Activated naive CD8-positive, alpha-beta T cell treated with anti-CD3 and anti-CD28 coated beads for 36 hours (primary cell): ENCODE measurements at places on chromosomes 2 and 18. TPM values are rescaled to one million over a fixed set of nuclear protein-coding genes. Genes with fewer than 3 reads are reported as not detected.

DNA sequence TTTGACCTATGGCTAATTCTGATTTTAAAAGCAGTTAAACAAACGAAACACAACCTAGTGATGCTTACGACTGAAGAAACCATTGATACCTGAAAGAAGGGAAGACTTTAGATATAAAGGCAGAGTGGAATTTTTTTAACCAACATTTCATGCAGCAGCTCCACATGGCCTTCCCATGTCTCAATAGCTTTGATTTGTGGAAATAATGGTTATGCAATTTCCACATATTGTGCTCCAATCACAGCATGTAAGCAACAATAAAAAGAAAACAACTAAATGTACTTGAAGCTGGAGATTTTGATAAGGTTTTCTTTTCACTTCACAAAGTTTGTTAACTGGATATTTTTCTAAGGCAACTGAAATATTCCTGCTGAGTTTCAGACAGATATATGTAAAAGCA is 82.0 kb upstream of the SLC39A10 start:
- DNase-seq: no peak

DNA sequence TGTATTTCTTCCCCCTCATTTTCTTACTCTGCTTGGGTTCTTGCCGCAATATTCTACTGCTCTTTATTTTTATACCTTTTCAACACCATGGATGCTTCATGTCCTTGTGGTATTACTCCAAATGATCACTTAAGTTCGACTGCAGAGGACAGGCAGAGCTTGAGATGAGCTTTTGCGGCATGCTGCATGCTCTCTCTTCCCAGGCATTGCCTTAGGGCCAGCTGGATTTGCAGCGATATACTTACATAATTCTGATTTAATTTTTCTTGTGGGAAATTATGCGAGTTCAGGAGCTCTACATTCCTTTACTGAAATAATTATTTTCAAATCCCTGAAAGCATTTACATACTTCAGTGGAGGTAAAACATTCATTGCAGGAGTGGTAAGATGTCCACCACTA is 288.1 kb downstream of the CCDC102B start:
- DNase-seq: no peak

- DNase-seq: no peak
Observed at GRCh38 chr2:120531863-120532600, 186.1 kb downstream of the INHBB start.

The TRIM54 gene
- total RNA-seq: 0.33 TPM

The GREB1 gene
- total RNA-seq: 0.52 TPM

DNA sequence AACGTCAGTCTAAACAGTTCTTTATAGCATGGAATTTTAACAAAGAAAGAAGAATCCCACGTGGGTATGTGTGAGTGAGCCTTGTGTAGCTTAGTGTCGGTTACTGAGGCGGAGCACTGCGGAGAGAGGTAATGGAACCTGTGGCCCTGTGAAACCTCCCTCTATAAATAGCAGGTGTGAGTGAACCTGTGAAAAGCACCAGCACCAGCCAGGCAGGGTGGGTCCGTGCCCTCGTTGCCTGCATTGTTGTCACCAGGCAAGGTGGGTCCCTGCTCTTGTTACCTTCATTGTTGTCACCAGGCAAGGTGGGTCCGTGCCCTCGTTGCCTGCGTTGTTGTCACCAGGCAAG is 4.7 kb downstream of the CTDP1 start:
- no peak for DNase-seq

- DNase-seq: no peak
Observed at GRCh38 chr2:27946530-27947060, 56.1 kb downstream of the BABAM2 start.

DNA sequence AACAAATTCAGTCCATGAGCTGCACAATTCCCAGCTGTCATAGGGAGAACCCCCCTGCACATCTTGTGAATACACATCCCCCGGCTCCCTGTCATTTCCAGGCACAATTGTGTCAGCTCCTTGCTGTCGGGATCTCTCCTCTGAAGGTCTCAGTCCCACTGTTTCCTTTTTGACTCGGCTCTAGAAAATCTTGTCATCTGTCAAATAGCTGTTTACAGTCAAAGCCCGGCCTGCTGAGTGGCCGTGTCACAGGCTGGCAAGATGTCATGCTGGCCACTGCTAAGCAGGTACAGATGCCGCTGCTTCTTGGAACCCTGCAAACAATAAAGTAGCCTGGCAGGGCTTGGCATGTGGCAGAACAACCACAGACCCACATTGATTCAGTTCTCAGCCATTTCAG is 61.7 kb downstream of the LYPD1 start:
- no peak for DNase-seq

DNA sequence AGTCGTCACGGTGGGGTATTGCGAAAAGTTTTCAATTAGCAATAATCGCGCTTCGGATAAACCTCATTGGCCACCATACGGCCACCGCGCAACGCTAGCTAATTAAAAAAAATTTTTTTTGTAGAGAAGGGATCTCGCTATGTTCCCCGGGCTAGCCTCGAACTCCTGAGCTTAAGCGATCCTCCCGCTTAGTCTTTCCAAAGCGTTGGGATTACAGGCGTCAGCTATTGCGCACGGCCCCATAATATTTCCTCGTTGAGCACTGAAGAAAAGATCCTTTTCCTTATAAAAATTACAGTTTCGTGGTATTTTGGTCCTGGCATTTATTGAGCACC is 759 bp upstream of the ACTR1B start:
- no peak for DNase-seq

The NRP2 gene
- 2.0 TPM for total RNA-seq

The MATN3 gene
- not detected for total RNA-seq

The NEDD4L gene
- total RNA-seq: 10.5 TPM

DNA sequence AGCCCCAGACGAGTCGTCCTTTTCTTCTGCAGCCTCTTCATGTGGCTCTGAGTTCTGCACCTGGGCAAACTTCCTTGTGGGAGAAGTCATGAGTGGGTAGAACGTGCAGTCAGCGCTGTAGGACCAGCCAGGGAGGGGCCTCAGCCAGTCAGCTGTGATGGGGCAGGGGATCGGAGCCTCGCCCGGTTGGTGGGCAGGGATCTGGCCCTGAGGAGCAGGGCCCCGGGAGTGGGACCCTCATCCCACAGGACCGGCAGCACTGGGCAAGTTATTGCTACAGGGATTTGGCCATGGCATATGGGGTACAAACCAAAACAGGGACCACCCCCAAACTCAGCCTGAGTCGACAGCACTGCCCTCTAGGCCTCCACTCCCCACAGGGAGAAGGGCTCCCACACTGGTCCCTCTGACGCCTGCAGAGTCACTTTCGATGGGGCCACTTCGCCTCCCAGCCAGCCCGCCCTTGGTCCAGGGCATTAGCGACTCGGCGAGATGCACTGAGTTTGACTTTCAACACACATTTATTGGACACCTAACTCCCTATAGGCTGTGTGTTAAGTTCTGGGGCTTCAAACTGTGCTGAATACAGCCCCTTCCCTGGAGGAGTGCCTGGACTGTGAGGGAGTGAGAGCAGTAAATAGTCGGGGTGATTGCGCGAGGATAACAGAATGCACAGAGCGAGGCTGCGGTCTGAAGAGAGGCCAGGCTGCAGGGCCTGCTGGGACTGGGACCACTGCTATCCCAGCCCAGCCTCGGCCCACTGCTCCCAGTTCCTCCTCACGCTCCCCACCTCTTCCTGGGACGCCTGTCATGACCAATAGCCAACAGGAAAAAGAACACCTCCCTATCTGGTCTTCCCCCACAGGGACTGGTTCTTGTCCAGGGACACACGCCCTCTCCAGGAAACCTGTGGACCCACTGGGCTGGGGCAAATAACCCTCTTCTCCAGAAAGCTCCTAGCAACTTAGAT is 55.9 kb downstream of the SDC1 start:
- no peak for DNase-seq

DNA sequence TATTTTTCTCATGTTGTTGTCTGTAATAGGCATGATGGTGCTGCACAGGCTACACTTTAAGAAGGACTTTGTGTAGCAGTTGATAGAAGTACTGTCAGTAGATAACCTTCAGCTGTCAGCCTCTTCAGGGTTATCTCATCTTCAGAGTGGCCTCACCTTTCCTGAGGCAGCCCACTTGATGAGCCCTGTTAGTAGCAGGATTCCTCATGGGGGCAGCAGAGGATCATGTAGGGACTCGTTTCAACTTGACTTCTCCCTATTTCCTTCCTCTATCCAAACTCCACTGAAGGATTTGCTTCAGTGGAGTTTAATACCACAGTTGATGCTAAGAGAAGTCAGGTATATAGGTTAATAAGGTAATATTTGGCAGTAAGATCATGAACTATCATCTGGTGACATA is 530.3 kb upstream of the FSIP2 start:
- no peak for DNase-seq

- DNase-seq: no peak
Observed at GRCh38 chr2:2874341-2874740, 503.3 kb downstream of the EIPR1 start.

- no peak for DNase-seq
Observed at GRCh38 chr2:109558076-109558882, 55.5 kb downstream of the SEPTIN10 start.

DNA sequence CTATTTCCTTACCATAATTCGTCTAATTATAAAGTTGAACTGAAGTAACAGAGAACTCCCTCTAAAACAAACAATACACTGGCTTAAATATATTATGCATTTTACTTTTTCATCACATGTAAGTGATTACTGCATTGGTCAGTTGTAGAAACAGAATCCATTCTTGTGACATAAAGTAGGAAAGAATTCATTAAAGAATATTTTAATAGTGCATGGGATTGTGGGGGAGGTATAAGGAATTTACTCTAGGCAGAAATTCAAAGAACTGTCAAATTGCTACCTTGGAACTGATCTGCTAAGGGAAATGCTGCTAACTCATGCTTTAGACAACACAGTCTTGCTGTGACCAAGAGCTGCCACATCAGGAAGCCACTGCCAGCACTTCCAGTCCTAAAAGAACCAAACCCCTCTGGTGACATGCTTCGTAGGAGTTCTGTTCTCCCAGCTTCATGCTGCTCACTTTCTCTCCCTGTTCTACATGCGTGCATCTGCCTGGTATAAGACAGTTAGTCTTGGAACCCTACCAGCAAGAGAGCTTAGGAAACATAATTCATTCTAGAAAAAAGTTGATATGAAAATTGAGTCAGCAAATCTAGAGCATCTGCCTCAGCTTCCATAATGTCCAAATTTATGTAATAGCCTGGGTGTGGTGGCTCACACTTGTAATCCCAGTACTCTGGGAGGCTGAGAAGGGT is 1137.6 kb upstream of the NXPH2 start:
- DNase-seq: no peak

DNA sequence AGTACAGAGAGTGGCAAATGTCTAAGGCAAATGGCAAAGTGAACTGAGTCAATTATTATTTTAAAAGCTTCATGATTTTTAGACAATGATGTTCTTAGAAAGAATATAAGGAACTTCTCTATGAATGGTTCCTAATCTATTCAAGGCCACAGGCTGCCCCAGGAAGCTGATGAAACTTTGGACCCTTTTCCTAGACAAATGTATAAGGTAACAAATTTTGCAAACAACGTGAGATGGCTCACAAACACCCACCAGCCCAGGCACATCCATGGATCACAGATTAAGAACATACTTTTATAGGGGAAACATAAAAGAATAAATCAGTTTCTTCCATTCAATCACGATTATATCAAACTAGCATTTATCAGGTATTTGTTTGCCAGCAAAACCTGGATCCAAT is 659.0 kb downstream of the IRS1 start:
- no peak for DNase-seq

- DNase-seq: no peak
Observed at GRCh38 chr2:144419218-144419617, 100.7 kb downstream of the ZEB2 start.

- DNase-seq: no peak
Observed at GRCh38 chr2:218332920-218333645, 23.6 kb upstream of the CATIP start.

DNA sequence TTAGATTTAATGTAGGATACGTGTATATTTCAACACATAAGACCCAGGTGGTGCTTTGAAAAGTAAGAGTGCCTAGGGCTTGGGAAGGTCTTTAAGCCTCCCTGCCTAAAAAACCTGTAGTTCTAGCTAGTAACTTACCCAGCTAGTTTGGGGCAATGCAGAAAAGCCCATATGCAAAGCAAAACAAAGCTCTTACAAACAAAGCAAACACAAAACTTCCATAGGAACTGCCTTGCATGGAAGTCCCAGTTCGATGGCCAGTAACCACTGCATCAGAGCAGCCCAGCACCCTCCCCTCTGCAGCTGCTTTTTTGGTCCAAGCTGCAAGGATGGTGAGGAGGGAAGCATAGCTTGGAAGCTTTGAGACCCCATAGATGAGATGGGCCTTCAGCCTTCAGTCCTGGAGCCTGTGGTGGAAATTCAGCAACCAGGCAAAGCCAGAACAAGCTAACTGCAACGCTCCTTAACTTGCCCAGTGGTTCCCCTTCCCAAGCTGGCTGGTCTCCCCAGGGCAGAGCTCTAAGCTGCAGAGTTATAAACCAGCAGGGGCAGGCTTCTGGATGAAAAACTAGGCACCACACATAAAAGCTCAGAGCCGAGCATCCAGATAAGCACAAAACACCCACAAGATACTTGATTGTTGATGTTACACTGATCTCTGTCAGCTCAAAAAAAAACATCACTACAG is 16.2 kb downstream of the C2orf76 start:
- DNase-seq: no peak

DNA sequence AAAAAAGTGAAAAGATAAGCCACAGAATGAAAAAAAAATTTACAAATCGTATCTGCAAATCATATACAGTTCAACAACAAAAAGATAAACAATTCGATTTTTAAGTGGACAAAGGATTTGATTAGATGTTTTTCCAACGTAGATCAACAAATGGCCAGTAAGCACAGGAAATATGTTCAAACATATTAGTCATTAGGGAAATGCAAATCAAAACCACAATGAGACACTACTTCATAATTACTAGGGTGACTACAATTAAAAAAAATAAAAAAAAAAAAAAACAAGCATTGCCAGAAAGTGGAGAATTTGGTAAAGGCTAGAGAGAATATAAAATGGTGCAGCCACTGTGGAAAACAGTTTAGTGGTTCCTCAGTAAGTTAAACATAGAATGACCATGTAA is 38.3 kb upstream of the RNU4ATAC start:
- no peak for DNase-seq

The UGT1A5 gene
- not detected for total RNA-seq

DNA sequence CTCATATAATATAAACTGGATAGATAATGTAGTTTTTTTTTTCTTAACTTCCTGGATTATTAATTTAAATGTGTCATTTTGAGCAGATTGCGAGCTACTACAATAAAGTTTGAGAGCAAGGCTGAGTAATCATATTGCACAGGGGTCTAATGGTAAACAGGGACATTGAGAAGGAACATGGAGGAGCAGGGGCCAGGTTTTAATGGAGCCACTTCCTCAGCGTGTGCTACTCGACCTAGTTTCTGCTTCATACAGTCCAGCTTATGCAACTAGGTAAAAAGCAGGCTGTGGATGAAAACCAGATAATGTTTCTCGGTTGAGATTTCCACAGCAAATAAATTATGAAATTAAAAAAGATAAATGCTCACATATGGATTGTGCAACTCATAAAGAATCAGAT is 1915.7 kb upstream of the CELF4 start:
- no peak for DNase-seq

DNA sequence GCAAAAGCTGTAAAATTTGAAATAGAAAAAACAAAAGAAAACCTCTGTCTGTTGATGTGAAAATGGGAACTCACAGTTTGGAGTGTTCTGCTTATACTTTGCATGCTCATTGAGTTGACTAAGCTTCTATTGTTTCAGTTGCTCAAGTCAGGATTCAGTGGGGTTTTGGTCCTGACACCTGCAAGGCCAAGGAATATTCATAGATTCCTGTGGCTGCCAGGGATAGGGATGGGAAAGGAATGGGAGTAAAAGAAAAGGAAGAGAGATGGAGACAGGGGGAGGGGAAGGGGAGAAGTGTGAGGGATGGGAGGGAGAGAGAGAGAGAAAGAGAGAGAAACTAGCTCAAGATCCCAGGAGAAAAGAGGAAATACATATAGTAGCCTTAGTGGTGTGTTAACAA is 1.3 kb downstream of the CPS1 start:
- DNase-seq: no peak
